ENCODE measurements at places on chromosomes 7 and 10.
A peak's percentile ranks its signal among the peaks of the same experiment; 100 is the strongest.

- no peak for DNase-seq
Observed at GRCh38 chr10:107434854-107435253, 270.3 kb upstream of the SORCS1 start.

DNA sequence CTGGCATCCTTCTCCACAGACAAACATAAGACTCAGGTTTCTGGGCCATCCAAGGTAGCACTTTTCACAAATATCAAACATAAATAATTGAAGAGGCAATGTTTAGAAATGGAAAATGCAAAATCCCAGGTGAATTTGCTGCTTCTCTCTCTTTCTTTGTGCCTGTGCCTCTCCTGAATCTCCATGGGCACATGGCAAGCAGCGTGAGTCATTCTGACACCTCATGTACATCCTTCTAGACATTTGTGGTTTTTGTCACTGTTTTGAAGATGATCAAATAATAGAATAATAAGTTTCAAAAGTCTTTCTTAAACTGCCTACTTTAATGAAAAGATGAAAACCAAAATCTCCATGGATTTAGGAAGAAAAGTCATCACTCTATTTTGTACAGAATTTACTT lies 60.3 kb upstream of the RAB11FIP2 start:
- no peak for DNase-seq

DNA sequence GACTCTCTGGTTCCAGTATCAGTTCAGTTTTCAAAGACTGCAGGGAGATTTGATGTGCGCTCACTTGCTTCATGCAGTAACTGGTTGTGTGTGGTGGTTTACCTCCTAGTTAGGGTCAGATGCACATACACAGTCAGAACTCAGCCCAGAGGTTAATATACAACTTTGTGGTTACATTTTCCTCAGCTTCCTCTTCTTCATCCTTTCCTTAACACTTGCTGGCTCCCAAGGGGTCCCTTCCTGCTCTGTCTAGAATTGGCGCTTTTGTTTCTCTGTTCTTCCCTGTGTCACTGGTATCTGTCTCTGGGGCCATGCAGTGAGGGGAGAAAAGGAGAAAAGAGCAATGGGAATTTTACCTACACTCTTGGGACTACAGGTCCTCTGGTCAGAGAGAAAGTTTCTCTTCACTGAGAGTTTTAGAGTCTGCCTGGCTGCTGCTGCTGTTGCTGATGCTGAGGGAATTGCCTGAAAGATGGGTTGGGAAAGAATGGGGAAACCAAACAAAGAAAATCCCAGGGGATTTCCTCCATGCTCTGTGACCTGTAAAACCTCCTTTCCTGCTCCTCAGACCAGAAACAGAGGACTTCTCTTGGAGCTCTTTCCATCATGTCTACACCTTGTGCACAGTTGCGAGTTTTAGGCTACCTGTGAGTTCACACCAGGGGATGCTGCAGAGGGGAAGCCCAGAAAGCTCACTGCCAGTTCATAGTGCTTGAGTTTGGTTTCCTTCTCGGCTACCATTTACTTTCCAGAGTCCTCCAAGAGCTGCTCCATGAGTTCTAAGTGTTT lies 74.6 kb downstream of the WDFY4 start:
- DNase-seq = no peak

DNA sequence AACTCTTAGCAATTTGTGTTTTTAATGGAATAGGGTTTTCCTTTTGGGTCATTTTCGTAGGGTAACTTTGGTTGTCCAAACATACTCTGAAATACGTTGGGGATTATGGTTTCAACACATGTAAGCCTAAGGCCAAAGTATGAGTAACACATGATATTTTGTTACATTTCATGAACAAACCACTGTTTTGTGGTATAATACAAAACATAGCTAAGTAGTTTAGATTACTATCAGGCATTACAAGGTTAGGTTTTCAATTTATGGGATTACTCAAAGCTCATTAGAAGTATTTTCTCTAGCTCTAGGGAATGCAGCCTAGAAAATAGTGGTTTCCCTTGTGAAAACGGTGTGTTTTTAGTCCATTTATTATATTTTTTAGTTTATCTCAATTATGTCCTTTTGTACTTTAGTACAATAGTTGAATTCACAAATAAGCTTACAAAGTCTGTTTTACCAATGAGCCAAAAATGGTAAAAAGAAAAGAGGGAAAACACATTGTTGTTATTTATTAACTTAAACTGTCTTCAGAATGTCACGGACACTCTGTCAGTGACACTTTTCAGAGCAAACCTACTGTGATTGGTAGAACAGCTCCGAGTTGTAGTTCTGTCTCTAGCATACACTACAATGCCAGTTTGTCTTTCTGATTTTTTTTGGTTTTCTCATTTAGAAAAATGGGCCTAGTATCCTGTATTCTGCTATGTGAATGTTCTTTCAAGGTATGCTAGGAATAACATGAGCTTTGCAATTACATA lies 473.7 kb downstream of the SUGCT start:
- no peak for DNase-seq

DNA sequence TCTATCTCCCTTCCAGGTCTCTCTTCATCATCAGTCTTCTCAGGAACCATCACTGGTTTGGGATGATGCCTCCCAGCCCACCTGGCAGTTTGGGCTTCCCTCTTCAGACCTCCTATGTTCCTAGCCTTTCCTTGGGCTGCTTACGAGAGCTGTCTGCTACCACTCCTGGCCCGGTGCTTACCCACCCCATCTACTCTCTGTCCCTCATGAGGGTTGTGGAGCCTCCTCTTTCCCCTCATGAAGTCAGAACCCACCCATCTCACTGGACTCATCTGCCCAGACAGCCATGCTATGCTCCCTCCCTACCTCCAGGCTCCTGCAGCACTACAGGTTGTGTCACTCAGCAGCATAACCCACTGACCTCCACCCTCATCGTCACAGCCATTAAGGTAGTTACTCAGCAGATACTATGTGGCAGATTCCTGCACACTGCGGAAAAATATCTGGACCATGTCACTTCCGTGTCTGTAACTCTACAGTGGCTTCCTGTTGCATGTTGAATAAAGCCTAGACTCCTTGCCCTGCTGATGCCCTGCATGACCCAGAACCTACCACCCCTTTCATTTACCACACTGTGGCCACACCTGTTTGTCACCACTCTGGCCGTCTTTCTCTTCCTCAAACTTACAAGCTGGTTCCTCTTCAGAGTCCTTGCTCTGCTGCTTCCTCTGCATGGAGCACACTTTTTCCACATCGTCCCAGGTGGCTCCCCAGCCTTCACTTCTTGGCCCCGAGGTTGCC lies 2.0 kb downstream of the DBNL start:
- no peak for DNase-seq

DNA sequence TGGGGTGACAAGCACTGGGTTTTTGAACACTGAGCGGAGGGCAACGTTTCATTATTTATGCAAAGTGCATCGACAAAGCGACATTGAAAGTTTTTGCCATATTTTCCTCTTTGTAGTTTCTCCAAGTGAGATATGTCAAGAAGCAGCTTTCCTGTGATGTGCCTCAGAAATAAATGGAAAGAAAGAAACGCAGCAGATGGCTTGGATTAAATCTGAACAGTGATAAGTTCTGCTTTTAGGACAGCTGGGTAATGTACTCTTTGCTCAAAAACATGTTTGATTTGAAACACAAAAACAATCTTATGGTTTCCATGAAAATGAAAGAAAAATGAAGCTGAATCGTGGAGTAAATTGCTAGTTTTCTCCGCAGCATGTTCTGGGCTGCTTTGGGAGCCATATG lies 166.3 kb downstream of the PTPRN2 start:
- no peak for DNase-seq

DNA sequence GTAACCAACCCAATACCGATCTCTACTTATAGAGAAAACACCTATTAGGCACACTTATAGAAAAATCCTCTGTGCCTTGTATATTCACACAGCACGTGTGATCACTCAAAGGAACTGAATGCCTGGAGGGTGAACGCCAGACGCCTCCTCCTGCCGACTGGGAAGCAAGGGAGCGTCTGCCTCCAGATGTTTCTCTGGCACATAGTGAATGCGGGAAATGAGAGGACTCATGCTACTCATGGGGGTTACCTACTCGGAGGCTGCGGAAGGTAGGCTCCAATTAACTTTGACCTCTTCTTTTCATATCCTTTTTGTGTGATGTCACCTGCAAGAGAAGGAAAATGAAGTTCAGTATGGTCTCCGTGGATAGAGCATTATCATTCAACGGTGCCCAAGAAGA lies 203.3 kb downstream of the DIP2C start:
- no peak for DNase-seq

- DNase-seq = no peak
Observed at GRCh38 chr7:47739301-47739875, 157.5 kb upstream of the TNS3 start.

GRCh38 chr7:99594948-99595745 lies 2.9 kb upstream of the TMEM225B start:
- DNase-seq = no peak

GRCh38 chr7:41501466-41501865 lies 201.4 kb downstream of the INHBA start:
- no peak for DNase-seq

DNA sequence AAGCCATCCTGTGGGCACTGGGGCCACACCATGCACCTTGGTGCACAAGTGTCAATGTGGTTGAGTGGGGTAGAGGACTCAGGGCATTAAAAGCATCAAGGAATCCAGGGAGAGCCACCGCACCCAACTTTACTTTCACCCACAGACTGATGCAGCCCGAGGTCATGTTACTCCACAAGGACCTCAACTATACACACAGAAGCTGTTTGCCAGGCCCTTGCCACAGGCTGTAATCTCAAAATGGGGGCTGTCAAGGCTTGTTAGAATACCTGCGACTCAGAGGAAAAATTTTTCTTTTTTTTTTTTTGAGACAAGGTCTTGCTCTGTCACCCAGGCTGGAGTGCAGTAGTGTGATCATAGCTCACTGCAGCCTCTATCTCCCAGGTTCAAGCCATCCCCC lies 26.5 kb upstream of the KCTD7 start:
- DNase-seq = no peak

DNA sequence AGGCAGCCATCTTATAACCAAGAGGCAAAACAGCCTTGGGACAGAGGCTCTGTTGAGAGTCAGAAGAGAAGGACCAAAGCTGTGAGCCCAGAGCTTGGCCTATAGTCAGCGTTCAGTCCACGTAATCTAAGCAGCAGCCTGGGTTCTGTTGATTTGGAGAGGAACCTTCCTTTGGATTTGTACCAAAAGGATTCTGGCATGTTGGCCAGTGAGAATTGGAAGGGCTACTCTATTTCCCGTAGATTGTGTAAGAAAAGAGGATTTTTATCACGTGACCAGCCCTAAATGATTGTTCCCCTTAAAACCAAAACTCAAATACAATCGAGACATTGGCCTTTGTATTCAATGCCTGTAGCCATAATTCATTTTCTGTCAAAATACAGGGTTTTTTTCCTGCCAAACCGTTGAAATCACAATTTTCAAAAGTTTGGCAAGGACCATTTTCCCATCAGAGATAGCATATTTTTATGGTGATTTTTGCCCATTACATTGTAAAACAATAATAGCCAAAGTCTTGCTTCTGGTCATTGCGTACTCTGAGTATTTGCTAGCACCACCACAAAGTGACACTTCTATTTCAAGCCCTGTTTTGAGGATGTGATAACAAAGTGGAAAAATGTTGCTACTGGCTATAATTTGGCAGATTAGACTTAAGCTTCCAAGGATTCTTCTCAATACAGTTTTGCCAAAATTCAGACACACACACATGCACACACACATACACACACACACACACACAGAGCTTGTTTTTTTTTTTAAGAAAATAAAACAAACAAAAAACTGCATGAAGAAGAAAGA lies 23.1 kb upstream of the BMPER start:
- no peak for DNase-seq

DNA sequence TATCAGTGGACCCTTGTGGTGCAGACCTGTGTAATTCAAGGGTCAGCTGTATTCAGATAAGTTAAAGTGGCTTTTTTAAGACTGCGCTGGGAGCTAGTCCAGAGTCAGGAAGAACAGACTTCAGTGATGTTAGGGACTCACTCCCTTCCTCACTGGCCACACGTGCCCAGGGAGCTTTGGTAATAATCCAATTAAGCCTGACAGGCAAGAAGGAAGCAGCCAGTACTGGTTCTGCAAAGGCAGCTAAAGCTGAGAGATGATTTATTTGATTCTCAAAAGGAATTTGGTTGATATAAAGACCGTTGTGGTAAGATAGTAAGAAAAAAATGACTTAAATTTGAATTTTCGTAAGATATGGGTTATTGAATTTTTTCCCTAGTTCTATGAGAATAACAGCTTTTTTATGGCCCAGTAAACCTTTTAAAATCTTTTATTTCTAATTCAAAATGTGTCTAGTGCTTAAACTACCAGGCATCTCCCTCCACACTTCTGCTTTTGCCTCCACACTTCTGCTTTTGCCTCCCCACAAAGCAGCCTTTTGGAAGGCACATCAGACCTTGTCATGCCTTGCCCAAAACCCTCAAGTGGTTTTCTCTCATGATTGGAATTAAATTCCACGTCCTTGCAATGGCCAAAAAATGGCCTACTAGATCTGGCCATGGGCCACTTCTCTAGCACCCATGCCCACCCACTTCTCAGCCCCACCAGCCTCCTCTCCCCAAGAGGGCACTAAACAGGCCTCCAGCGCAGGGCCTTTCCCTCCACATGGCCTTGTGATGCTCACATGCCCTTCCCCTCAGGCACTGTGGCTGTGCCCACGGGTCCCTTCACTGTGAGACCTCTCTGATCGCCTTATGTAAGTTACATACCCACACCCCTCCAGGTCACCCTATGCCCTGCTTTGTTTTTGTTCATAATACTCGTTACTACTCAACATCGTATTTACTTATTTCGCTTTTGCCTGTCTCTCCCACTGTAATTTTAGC lies 92.5 kb downstream of the POU6F2 start:
- DNase-seq = peak; percentile 7

- no peak for DNase-seq
Observed at GRCh38 chr10:52187521-52188258, 126.4 kb upstream of the DKK1 start.

DNA sequence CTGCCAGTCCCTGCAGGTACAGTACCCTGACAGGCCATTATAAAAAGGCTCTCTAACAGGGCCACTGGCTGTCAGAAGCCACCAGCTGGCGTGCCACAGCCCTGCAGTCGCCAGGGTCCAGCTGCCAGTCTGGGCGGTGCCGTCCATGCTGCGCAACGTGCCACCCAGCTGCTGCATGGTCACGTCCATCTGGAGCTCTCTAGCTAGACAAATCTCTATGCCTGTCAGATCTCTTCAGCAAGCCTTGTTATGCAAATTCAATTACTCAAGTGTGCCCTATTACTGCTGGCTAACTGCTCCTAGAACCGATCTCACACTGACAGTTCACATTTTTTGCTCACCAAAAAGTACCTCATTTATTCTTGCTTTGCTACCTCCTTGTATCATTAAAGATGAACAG lies 75.9 kb downstream of the HIBADH start:
- DNase-seq = no peak

DNA sequence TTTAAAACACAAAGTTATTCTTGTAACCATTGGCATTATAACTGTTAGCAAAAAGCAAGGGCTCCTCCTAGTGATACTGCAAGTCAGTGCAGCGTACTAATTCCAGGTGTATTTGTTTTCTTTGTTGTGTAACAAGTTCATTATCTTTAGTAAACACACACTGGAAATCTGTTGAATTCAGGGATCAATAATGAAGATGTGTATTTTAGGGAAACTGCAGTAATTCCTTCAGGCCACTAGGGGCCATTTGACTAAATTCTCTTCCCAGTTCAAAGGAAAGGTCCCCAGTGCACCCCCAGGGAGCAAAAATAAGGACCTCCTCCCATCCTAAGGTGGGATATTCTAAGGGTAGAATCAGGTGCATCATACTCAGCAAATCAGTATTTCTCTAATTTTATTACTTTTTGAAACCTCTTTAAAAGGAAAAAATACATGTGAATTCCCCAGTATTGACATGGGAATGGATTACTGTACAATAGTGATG lies 158.6 kb upstream of the LYZL1 start:
- DNase-seq = no peak

- DNase-seq = no peak
Observed at GRCh38 chr10:78212786-78213175, 179.1 kb downstream of the RPS24 start.

GRCh38 chr7:17070231-17070708 lies 188.5 kb upstream of the AGR3 start:
- no peak for DNase-seq
